ENCODE measurements at places on chromosomes 13 and 19. TPM values are rescaled to one million over a fixed set of nuclear protein-coding genes. Genes with fewer than 3 reads are reported as not detected.

GRCh38 chr13:27794921-27795717 is 2.8 kb downstream of the GSX1 start:
- no peak for DNase-seq

- no peak for DNase-seq
Observed at GRCh38 chr19:30222428-30222873, 149.7 kb upstream of the ZNF536 start.

DNA sequence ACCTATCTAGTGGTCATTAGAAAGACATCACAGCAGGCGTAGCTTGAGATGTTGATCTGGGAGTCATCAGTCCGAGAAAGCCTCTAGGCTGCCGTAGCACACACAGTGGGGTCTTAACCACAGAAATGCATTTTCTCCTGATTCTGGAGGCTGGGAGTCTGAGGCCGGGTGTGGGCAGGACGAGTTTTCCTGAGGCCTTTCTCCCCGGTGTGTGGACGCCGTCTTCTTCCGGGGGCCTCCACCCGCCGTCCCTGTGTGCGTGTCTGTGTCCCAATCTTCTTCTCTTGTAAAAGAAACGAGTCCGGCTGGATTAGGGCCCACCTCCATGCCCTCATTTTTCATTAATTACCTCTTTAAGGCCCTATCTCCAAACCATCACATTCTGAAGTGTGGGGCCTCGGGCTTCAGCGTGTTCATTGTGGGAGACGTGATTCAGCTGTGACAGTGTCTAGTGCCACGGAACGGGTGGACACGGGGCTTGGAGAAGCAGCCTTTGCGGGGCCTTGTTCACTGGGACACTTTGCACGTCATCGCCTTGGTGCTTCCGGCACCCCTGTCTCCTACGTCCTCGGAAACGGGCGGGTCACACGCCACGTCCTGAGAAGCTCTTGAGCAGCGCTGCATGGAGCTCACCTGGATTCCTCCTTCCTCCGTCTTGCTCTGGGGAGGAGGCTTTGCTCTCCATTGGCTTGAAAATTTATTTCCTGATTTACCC is 208.9 kb upstream of the SOX1 start:
- DNase-seq, result no peak

DNA sequence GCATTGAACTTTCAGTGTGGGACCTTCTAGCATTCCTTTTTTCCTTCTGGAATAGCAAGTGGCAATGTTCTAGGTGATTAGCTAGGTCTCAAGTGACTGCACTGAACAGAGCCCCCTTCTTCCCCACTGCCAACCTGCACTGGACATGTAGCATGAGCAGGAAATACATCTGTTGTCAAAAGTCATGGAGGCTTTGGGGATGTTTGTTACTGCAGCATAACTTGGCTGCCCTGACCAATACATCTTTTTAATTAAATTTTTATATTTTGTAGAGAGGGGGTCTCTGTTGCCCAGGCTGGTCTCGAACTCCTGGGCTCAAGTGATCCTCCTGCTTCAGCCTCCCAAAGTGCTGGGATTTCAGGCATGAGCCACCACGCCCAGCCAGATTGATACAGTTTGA is 163.6 kb downstream of the CACNA1A start:
- no peak for DNase-seq

GRCh38 chr19:3844596-3844995 is 24.2 kb downstream of the ZFR2 start:
- no peak for DNase-seq

The REEP6 gene
- 2.8 TPM for total RNA-seq

The RUBCNL gene
- 0.16 TPM for total RNA-seq

The ZNF577 gene
- 8.9 TPM for total RNA-seq

The TGFB1 gene
- total RNA-seq, result 19.8 TPM

Data from fibroblast of the aortic adventitia (primary cell).